ENCODE measurements at places on chromosomes 7 and 10. TPM values are rescaled to one million over a fixed set of nuclear protein-coding genes. Genes with fewer than 3 reads are reported as not detected.

DNA sequence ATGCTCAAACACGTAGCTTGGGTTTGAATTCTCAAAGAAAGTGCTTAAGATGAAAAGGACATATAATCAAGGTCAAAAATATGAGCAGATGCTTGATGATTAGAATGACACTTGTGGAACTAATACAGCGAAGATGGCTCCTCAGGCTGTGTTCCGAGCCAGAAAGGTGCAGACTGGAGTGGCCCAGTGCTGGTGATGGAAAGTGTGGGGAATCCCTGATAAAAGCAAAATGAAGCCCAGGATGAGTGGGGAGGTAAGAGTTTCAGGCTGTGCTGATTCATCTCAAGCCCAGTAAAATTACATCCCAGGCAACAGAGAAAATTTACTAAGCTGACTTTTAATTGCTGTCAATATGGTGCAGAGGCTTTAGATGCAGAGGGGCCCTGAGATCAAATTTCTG, 77.8 kb upstream of the IKZF1 start:
- DNase-seq, result no peak

DNA sequence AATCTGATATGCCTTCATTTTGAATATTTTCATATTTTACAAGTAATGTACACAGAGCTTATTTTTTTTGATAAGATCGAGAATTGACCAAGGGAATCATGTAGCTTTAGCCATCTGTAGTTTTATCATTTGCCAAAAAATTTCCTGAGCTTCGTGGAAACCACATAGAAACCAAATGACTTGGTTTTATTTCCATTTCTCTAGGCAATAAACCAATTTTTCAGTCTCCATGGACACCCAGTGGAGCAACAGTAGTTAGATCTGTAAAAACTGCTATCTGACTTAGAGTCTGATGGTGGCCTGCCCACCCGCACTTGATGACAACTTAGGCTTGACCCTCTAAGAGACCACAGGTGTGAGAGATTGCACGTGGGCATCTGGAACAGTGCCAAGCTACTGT, 127.8 kb upstream of the CDK6 start:
- no peak for DNase-seq

DNA sequence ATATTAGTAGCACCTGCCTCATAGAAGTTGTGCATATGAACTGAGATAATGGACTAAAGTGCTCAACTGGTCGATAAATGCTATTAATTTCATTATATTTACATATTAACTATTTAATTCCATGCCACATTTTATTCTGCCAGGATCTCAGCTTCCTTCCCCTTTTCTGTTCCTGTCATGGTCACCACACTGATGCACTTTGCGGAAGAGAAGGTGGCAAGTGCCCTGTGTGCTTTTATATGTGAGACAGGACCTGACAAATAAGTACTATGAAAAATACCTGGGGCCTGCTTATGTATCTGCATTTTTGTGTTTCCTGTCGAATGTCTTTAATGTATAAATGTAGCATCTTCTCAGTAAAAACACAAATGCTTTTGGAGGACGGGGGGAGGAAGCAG, 12.2 kb downstream of the ATP6V0E2 start:
- no peak for DNase-seq

DNA sequence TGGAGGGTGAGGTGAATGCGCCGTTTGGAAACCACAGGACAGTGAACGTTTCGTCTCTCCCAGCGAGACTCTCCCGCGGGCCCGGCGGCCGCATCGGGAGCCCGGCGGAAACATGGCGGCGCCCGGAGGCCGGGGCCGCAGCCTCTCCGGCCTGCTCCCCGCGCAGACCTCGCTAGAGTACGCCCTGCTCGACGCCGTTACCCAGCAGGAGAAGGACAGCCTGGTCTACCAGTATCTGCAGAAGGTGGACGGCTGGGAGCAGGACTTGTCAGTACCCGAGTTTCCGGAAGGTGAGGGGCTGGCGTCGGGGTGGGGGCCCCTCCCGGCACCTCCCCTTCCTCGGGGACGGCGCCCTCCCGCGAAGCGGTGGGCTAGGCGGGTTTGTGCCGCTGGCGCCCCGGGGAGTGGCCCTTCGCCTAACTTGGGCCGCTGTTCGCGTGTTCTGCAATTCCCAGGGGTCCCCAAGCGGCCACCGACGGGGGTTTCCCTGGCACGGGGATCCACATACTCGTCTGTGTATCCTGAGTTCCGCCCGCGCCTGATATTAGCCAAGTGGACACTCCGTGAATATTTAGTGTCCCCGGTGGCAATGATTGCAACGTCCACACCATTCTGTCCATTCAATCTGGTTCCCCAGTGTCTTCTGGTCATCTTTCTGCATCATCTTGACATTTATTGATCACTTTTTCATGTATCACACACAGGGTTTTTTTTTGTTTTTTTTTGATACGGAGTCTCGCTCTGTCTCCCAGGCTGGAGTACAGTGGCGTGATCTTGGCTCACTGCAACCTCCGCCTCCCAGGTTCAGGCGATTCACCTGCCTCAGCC, 514 bp downstream of the NHLRC2 start:
- peak; percentile 65 for DNase-seq

GRCh38 chr7:42022056-42022455, 215.0 kb downstream of the GLI3 start:
- no peak for DNase-seq

Gene TSPAN15
- 13.2 TPM for total RNA-seq

Measured in myocyte (in vitro differentiated cells).